ENCODE measurements at places on chromosomes 12 and 14.

GRCh38 chr12:29617407-29617803 lies 119.9 kb upstream of the OVCH1 start:
- DNase-seq = no peak

- DNase-seq = no peak
Observed at GRCh38 chr12:3200814-3201233, 123.6 kb downstream of the TSPAN9 start.

DNA sequence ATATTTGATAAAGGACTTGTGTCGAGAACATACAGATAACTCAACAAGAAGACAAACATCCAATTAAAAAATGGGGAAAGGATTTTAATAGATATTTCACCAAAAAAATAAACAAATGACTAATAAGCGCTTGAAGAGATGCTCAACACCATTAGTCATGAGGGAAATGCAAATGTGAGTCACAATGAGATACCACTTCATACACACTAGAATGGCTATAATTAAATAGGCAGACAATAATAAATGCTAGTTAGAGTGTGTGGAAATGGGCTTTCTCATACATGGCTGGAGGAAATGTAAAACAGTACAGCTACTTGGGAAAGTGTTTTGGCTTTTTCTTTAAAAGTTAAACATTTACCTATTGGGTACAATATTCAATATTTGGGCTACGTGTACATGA lies 34.8 kb downstream of the DLK1 start:
- DNase-seq = no peak

DNA sequence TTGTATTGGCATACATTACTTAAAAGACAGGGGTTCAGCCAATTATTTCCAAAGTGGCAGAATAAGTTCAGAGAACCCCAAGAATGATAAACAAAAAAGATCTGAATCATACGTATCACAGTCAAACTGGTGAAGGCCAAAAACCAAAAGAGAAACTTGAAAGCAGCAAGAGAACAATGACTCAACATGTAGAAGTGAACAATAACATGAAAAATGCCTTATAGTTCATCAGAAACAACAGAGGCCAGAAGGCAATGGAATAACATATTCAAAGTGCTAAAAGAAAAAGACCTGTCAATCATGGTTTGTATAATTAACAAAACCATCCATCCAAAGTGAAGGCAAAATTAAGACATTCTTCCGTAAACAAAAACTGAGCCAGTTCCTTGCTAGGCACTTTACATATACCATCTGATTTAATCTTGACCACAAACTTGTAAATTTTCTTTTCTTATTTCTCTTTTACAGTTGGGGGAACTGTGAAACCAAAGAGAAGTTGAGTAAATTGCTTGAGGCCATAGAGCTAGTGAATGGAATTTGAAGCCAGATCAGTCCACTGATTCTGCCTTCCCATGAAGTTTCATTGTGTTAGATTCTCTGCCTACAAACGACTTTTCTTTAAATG lies 232.1 kb upstream of the SEL1L start:
- no peak for DNase-seq

DNA sequence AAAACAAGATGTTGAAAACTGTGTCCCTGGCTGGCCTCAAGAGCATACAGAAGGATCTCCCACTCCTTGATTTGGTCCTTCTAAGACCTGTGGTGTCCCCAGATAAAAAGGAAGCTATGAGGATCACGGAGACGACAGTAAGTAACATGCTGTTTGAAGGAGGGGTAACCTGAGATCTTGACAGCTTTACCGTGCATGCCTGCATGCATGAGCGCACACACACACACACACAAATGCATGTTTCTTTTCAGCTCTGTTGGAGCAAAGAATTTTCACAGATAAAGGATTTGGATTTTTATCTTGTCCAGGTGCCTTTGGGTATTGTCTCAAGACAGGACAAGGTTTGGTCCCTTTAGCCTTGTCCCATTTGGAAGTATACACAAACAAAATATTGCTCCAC lies 411.6 kb upstream of the CCDC196 start:
- DNase-seq = no peak

- DNase-seq = peak; percentile 96
Observed at GRCh38 chr14:61562321-61563161, 132.8 kb upstream of the HIF1A start.

- DNase-seq = no peak
Observed at GRCh38 chr12:110079477-110080400, 31.4 kb upstream of the C12orf76 start.

DNA sequence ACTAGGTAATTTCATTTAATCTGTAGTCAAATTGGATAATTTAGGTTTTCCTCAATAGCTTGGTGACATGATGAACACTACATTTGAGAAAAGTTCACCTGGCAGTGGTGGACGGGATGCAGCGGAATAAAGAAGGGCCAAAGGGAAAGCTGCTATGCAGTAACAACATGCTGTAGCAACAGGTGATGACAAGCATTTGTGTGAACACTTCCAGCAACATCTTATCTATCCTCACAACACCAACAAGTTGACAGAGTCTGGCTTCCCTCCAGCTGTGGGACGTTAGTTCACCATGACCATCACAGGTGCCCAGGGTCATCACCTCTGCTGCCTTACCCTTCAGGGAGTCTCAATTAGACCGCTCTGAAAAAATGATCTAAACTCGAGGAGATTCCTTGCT lies 8.3 kb downstream of the DBX2 start:
- no peak for DNase-seq
